ENCODE measurements at places on chromosomes 16 and 17.

- DNase-seq: no peak
Measured at GRCh38 chr16:7755347-7755882, 422.8 kb downstream of the RBFOX1 start.

- no peak for DNase-seq
Measured at GRCh38 chr16:51155199-51155607, 4.1 kb upstream of the SALL1 start.

- peak; percentile 44 for DNase-seq
Measured at GRCh38 chr17:29141514-29141876, 38.7 kb downstream of the MYO18A start.

- peak; percentile 83 for DNase-seq
Measured at GRCh38 chr16:1960665-1961630, 1.6 kb downstream of the NDUFB10 start.

- no peak for DNase-seq
Measured at GRCh38 chr17:81500047-81500446, 12.6 kb downstream of the ACTG1 start.
